ENCODE measurements at places on chromosomes 4 and X. TPM values are rescaled to one million over a fixed set of nuclear protein-coding genes. Genes with fewer than 3 reads are reported as not detected.

DNA sequence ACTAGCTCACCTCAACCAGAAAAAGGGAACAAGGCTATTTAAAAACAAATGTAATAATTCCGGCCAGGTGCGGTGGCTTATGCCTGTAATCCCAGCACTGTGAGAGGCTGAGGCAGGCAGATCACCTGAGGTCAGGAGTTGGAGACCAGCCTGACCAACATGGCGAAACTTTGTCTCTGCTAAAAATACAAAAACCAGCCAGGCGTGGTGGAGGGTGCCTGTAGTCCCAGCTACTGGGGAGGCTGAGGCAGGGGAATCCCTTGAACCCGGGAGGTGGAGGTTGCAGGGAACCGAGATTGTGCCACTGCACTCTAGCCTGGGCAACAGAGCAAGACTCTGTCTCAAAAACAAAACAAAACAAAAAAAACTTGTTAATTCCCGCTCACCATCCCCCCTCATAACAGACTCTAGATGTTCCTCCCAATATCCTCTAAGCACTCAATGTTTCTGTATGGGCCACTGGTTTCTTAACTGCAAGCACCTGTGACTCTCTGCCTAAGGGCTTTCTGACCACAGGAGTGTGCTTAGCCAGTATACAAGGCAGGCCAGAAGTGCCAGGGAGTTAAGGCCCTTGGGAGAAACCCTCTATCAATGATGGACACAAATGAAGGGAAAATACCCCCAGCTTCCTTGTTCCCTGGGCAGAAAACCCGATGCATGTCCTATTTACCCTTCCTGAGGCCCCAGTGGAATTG, 21.0 kb upstream of the THOC2 start:
- no peak for DNase-seq
- H3K27me3 ChIP-seq, result no peaks in the 10 kb centered on the region

The TMEM255A gene
- not detected for total RNA-seq

DNA sequence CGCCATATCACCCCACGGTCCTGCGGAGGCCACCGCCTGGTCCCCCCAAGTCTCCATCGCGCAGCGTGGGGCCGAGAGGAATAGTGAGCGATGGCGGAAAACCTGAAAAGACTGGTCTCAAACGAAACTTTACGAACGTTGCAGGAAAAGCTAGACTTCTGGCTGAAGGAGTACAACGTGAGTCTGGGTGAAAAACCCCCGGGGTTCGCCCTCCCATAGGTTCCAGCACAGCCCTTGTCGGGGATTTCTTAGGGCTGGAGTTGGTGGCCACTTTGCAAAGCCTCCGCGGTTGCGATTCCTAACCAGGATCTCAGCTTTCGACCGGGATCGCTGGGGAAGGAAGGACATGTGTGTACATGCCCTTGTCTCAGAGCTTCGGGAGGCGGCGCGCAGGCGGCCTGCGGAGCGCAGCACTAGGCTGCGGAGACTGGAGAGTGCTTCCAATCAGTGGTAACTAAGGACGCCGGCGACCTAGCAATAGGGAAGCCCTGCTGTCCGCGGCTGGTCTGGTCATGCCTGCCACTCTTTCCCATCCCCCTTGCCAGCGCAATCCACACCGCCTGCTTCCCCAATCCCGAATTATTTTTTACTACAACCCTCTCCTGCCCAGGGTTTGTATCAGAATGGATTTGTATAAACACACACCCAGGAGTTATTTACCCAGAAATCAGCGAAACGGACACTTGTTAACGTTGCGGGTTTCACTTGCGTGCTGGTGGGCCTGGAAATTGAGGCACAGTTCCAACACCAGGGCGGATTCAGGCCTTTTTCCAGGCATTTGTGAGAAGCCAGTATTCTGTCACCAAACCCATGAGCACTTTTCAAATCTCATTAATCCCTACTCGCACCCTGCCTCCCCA, 741 bp downstream of the SPATA18 start:
- peak overlapping the region; percentile 59 for H3K4me3 ChIP-seq
- H3K27ac ChIP-seq, result no peak overlapping the region
- H3K27me3 ChIP-seq, result peaks cover 57% of the 10 kb centered on the region
- peaks cover 16% of the 10 kb centered on the region for H3K4me1 ChIP-seq
- DNase-seq, result peak; percentile 16

The AVPR2 gene
- not detected for total RNA-seq

DNA sequence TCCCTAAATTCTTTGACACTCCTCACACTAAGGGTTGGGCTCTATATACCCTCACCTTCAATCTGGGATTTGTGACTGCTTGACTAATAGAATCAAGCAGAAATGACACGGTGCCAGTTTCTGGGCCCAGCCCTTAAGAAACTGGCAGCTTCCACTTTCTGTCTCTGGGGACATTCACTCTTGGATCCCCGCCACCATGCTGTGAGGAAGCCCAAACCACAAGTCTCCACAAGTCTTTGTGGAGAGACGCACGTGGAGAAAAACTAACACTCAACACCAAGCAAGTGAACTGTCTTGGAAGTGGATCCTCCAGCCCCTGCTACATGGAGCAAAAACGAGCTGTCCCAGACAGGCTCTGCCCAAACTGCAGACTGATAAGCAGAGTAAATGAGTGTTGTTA, 1.1 kb upstream of the EDNRA start:
- H3K36me3 ChIP-seq, result no peaks in the 10 kb centered on the region
- peaks cover 27% of the 10 kb centered on the region for H3K27me3 ChIP-seq
- H3K4me1 ChIP-seq, result no peaks in the 10 kb centered on the region
- no peak overlapping the region for H3K4me3 ChIP-seq
- no peak for DNase-seq

GRCh38 chrX:16671005-16671404, 21.0 kb downstream of the S100G start:
- H3K36me3 ChIP-seq, result no peaks in the 10 kb centered on the region
- DNase-seq, result peak; percentile 23
- no peak overlapping the region for H3K27ac ChIP-seq
- H3K27me3 ChIP-seq, result no peaks in the 10 kb centered on the region

DNA sequence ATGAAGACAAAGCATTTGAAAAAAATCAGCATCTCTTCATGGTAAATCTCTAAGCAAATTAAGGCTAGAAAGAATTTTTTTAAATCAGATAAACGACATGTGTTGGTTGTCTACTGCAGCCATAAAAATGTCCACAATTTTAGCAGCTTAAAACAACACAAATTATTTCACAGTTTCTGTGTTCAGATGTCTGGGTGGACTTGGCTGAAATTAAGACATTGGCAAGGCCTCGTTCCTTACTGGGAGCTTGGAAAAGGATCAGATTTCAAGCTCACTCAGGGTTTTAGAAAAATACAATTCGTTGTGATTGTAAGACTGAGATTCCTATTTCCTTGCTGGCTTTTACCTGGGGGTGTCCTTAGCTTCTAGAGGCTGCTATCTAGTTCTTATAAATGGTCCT, 1470.6 kb downstream of the PCDH19 start:
- H3K36me3 ChIP-seq, result no peaks in the 10 kb centered on the region
- no peaks in the 10 kb centered on the region for H3K27me3 ChIP-seq
- no peak for DNase-seq
- H3K27ac ChIP-seq, result no peak overlapping the region
- H3K4me3 ChIP-seq, result no peak overlapping the region

DNA sequence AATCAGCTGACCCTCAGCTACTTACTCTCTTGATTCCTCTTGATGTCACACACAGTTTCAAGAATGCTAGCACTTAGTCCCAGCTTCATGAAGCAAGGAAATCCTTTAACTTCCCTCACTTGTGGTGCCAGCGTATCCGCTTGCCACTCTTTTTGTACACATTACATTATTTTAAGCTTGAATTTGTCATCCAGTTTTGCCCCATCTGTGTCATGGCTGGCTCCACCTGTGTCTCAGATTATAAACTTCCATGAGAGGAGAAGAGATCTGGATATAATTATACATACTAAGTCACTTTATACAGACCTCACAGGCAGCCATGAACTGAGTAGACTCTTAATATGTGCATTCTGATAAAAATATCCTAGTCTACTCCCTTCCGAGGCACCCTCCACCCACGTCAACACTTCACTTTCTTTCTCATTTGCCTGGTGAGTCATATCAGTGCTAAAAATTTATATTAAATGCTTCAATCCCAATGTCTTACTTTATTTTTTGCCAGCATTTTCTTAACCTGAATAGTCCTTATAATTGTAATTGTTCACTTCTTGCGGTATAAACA, 35.1 kb downstream of the GABRA2 start:
- H3K36me3 ChIP-seq, result no peaks in the 10 kb centered on the region
- DNase-seq, result no peak
- H3K27me3 ChIP-seq, result no peaks in the 10 kb centered on the region
- no peak overlapping the region for H3K27ac ChIP-seq
